Omental fat pad (tissue), 4 donors: ENCODE measurements at places on chromosomes 2 and 18. TPM values are rescaled to one million over a fixed set of nuclear protein-coding genes. Genes with fewer than 3 reads are reported as not detected.

Gene IL1B
- total RNA-seq: 11.7 TPM

DNA sequence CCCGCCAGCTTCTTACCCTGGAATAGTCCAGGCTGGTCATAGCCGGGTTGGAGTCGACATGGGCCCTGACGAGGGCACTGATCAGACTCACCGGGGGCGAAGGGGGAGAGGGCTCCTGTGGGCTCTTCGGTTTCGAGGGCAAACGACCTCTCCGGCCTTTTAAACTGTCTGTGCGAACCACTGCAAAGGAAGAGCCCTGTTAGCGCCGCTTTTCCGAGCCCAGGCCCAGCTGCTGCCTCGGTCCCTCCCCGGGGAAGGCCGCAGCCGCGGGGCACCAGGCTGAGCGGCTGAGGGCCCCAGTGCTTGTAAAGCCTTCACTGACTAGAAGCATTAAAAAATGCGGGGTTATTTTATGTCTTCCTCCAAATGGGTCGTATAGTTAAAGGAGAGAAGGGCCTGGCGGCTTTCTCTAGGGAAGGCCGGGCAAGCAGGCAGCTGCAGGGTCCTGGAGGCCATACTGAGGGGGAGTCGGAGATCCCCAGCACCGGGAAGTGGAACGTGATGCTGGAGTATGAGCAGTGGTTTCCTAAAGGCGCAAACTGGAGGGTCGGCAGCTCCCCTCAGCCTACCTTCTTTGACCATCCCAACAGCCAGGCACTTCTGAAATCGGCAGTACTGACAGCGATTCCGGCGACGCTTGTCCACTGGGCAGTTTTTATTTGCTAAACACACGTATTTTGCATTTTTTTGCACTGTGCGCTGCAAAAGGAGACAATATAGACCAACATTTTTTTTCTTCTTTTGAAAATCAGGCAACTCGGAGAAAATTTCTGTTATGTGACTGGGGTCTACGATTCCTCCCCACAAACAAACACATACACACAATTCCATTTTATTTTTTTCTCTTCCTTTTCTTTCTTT is 4.5 kb downstream of the NR4A2 start:
- DNase-seq: no peak

Gene ZSWIM2
- total RNA-seq: not detected

DNA sequence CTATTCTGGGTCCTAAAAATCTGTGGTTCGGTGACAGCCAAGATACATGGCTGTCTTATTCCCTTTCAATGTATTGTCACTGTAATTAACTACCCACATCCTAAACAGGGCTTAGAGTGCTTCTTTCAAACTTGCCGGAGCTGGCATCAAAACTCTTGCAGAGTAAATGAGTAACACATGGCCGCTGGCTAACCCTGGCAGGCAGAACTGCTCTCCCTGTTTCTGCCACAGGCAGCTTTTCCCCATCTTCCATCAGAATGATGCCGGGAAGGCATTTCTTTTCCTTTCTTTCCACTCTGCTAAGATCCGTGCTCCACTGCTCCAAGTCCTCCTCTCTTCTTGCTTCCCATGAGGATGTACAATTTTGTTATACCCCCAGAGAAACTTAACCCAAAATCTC is 54.8 kb upstream of the PTPRM start:
- no peak for DNase-seq

GRCh38 chr2:190996338-190996946 is 17.5 kb downstream of the STAT1 start:
- DNase-seq: no peak

Gene ANKRD29
- 22.3 TPM for total RNA-seq
